NCI-H510A (cell line): ENCODE measurements at places on chromosomes 11 and 22.

DNA sequence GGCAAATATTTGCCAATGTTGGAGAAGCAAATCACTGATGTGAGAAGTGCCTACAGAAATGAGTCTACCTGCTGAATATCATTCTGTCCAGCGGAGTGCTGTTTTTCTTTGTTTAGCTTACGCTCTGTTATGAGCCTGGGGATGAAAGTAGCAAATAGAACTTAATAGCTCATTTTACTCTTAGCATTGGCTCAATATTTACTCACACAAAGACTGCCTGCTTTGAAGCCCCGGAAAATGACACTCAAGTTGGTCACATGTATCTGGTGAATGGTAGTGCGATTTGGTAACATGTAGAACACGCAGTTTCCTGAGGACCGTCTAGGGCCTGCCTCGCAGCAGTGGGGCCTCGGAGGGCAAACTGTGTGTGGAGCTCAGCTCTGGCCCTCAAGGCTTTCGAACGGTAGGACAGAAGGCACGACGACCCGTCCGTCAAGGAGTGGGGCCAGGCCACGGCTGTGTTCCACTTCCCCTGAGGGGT, 38.9 kb downstream of the TBC1D22A start:
- DNase-seq = peak; percentile 44

DNA sequence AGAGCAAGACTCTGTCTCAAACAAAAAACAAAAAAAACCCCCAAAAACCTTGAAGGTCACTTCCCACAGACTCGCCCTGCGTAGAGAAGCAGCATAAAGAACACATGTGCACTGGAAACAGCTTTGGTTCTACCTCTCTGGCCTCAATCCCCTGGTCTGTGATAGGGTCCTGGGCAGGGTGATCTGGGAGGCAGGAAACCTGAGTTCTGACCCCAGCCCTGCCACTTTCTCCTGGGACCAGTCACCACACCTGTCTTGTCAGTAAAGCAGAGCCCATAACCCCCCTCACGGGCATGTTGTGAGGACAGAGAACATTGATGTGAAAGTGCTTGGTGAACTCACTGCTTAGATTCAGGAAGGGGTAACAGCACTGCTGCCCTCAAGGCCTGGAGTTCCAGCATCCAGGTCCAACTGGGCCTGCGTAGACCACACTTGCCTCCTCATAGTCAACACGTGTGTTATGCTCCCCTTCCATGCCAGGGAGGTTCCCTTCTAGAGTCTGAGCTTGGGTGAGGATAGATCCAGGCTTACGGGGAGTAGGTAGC, 11.4 kb downstream of the UCP2 start:
- no peak for DNase-seq

DNA sequence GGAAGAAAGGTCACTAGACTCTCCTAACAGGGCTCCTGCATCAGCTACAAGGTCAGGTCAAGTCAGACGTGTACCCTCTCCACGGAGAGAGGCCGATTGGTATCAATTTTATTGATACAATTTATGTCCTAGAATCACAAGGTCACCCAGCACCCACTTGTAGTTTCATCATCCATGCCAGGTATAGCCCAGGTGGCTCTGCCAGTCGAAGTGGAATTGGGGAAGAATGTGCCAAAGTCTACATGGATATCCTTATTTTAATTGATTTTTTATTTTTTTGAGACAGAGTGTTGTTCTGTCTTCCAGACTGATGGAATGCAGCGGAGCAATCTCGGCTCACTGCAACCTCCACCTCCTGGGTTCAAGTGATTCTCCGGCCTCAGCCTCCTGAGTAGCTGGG, 334.1 kb downstream of the SHANK2 start:
- DNase-seq = no peak

- DNase-seq = no peak
These were observed 30.1 kb upstream of the CAT start for GRCh38 chr11:34408580-34409172.

DNA sequence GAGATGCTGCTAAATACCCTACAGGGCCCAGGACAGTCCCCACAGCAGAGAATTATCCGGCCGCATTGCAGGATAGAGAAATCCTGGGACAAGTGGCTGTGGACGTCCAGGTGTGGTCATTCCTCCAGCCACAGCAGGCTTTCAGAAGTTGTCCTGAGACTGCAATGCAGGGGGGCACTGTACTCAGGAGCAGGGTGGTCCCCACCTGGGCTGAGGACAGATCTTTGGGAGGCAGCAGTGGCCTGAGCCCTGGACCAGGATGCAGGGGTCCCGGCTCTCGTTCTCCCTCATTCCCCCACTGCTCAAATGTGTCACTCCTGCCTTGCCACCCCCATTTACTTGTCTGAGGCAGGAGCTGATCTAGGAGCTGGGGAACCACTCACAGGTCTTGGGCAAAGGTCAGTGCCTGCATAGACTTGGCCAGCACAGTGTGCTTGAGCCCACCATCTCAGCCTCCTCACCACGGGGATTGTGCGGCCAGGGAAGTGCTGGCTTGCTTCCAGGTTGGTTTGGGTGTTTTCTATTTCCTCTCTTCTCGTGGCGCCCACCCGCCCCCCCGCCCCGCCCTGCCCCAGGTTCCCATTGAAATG, 15.3 kb downstream of the LINC01488 start:
- no peak for DNase-seq

DNA sequence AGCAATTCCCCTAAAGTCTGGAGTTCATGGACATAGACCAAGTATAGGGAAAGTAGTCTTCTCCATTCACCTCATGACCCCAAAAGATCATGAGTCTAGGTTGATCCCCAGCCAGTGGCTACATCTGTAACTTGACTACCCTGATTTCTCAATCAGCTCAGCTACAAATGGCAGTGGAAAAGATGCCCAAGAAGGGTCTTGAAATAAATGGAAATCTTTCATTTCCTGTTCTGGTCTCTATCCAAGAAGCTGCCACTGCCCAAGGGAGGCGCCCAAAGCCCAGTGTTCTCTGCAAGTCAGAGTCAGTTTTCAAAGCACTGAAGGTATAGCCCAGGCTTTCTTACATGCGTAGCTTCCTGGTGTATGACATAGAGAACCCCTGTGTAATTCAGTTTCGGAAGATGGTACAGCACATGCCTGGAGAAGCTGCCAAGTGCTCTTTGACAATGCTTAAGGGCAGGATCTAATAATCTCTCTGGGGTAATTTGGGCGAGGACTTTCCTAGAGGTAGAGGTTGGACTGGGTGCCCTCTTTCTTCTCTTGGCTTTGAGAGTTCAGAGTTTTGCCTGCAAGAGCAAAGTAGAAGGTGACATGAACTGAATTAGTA, 101.1 kb downstream of the ADAMTS15 start:
- DNase-seq = no peak

- no peak for DNase-seq
These were observed 405.0 kb downstream of the BRD1 start for GRCh38 chr22:49422701-49423100.

GRCh38 chr11:12017243-12017678, 8.8 kb upstream of the DKK3 start:
- DNase-seq = no peak

GRCh38 chr11:75563978-75564552, 2.0 kb downstream of the SERPINH1 start:
- DNase-seq = no peak

GRCh38 chr22:22841598-22841997, 46.0 kb upstream of the IGLL5 start:
- DNase-seq = no peak

- peak; percentile 35 for DNase-seq
These were observed at the start of gene DDX25 for GRCh38 chr11:125903711-125904659. Gene DDX25 (plus strand): TSS chr11:125904508. CDS start chr11:125904518, 10 bp downstream.

GRCh38 chr11:2379466-2380174, 2.5 kb downstream of the CD81 start:
- no peak for DNase-seq

- no peak for DNase-seq
These were observed 9.5 kb upstream of the FTH1 start for GRCh38 chr11:61976813-61977475.

- no peak for DNase-seq
These were observed 34.9 kb downstream of the FAM181B start for GRCh38 chr11:82698576-82699352.

GRCh38 chr11:23124996-23125395, 264.7 kb upstream of the CCDC179 start:
- no peak for DNase-seq

- no peak for DNase-seq
These were observed 111.8 kb upstream of the MTMR2 start for GRCh38 chr11:96035740-96036078.

DNA sequence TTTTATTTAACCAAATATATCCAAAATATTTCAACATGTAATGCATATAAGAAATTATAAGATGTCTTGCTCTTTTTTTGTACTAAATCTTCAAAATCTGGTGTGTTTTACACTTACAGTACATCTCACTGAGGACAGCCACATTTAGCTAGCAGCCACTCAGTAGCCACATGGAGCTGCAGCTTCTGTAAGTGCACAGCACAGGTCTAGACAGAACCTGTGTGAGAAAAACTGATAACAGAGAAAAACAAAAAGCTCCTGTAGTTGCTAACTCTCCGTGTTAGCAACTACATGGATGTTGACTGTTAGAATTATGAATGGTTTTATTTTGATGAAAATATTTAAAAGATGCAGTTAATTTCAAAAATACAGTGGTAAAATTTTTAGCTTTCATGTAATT, 22.2 kb downstream of the ASRGL1 start:
- DNase-seq = no peak
